CD4-positive, CD25-positive, alpha-beta regulatory T cell (primary cell): ENCODE measurements at places on chromosomes 2 and 18. TPM values are rescaled to one million over a fixed set of nuclear protein-coding genes. Genes with fewer than 3 reads are reported as not detected.

- no peak for DNase-seq
- H3K27me3 ChIP-seq, result peaks cover 4% of the 10 kb centered on the region
- no peak overlapping the region for H3K4me3 ChIP-seq
These were observed 11.5 kb upstream of the BIN1 start for GRCh38 chr2:127118467-127118866.

DNA sequence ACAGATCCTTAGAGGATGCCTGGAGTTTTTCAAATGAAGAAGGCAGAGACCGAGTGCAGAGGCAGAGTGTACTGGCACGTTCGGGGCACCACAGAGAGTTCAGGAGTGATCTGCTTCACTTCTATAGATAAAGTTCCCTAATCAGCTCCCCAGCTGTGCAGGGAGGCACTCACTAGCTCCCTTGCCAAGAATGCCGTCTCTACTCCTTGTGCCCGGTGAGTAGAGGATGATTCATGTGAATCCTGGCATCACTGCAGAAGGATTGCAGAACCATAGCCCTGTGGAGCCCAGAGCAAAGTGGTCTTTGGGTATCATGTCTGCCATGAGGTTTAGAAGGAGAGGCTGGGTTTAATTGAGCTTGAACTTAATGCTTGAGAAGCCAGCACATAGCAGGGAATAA lies 510.1 kb upstream of the RAB6C start:
- H3K27me3 ChIP-seq, result no peaks in the 10 kb centered on the region
- no peaks in the 10 kb centered on the region for H3K36me3 ChIP-seq
- no peak for DNase-seq
- no peak overlapping the region for H3K27ac ChIP-seq
- no peaks in the 10 kb centered on the region for H3K4me1 ChIP-seq
- H3K4me3 ChIP-seq, result no peak overlapping the region

GRCh38 chr2:120224256-120224655 lies 1.1 kb upstream of the TMEM185B start:
- no peaks in the 10 kb centered on the region for H3K27me3 ChIP-seq
- DNase-seq, result no peak
- peak overlapping the region; percentile 61 for H3K4me3 ChIP-seq
- peaks cover 34% of the 10 kb centered on the region for H3K4me1 ChIP-seq
- H3K27ac ChIP-seq, result no peak overlapping the region
- H3K36me3 ChIP-seq, result peaks cover 11% of the 10 kb centered on the region

- no peaks in the 10 kb centered on the region for H3K36me3 ChIP-seq
- H3K4me1 ChIP-seq, result no peaks in the 10 kb centered on the region
- DNase-seq, result no peak
- H3K27me3 ChIP-seq, result no peaks in the 10 kb centered on the region
- H3K4me3 ChIP-seq, result no peak overlapping the region
These were observed 229.2 kb downstream of the BCL2 start for GRCh38 chr18:63090334-63090733.

GRCh38 chr2:128639693-128640092 lies 321.0 kb upstream of the HS6ST1 start:
- DNase-seq, result no peak
- no peak overlapping the region for H3K27ac ChIP-seq
- no peak overlapping the region for H3K4me3 ChIP-seq
- no peaks in the 10 kb centered on the region for H3K27me3 ChIP-seq

GRCh38 chr2:17051538-17051937 lies 385.9 kb upstream of the CYRIA start:
- DNase-seq, result no peak
- no peaks in the 10 kb centered on the region for H3K36me3 ChIP-seq
- H3K4me3 ChIP-seq, result no peak overlapping the region
- H3K27me3 ChIP-seq, result no peaks in the 10 kb centered on the region
- H3K4me1 ChIP-seq, result no peaks in the 10 kb centered on the region

DNA sequence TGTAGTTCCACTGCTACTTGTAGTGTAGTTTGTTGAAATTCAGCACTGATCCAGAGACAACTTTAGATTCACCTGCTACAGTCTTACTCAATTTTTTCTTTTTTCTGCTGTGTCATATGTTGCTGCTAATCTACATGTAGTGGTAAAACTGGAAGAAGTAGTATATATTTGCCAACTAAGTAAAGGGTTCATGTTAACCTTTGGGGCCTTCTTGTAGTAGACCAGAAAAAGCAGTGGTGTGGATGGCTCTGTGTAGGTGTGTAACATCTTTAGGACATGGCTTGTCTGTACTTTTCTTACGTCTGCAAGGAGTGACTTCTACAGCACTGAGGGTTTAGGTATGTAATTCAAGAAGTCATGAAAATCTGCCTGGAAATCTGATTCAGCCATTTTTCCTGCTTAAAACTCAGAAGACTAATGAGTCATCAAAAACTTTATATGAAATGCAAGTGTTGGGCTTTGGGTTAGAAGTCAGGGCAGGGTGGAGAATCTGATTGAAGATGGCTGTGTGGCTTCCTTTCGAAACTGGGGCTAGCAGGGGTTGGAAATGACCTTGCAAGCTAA lies 8.4 kb downstream of the PTPRM start:
- H3K27me3 ChIP-seq, result peaks cover 3% of the 10 kb centered on the region
- H3K4me3 ChIP-seq, result no peak overlapping the region
- no peaks in the 10 kb centered on the region for H3K36me3 ChIP-seq
- no peak for DNase-seq

DNA sequence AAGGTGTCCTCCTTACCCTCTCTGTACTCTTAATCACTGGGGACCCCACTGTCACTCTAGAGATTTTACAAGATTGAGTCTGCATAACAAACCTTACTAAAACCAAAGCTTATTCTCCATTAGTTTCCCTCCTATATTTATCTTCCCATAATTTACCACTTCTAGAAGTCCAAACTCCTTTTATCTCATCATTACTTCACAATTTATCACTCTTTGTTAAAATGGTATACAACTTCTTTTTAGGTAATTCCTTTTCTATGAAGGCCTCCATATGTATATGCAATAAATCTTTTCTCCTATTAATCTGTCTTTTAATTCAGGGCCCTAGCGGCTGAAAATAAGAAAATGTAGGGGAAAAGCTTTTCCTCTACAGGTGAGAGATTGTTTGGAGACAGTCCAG lies 152.4 kb downstream of the MSH2 start:
- H3K4me1 ChIP-seq, result no peaks in the 10 kb centered on the region
- H3K27ac ChIP-seq, result no peak overlapping the region
- no peaks in the 10 kb centered on the region for H3K36me3 ChIP-seq

The RTTN gene
- 36.4 TPM for total RNA-seq

The CDK15 gene
- total RNA-seq, result not detected

The HRH4 gene
- 0.39 TPM for total RNA-seq

The MRO gene
- total RNA-seq, result not detected

The DSC3 gene
- total RNA-seq, result not detected
